Mammary epithelial cell (primary cell): ENCODE measurements at places on chromosomes 16 and 17. TPM values are rescaled to one million over a fixed set of nuclear protein-coding genes. Genes with fewer than 3 reads are reported as not detected.

The TNP2 gene
- polyA plus RNA-seq, result not detected

DNA sequence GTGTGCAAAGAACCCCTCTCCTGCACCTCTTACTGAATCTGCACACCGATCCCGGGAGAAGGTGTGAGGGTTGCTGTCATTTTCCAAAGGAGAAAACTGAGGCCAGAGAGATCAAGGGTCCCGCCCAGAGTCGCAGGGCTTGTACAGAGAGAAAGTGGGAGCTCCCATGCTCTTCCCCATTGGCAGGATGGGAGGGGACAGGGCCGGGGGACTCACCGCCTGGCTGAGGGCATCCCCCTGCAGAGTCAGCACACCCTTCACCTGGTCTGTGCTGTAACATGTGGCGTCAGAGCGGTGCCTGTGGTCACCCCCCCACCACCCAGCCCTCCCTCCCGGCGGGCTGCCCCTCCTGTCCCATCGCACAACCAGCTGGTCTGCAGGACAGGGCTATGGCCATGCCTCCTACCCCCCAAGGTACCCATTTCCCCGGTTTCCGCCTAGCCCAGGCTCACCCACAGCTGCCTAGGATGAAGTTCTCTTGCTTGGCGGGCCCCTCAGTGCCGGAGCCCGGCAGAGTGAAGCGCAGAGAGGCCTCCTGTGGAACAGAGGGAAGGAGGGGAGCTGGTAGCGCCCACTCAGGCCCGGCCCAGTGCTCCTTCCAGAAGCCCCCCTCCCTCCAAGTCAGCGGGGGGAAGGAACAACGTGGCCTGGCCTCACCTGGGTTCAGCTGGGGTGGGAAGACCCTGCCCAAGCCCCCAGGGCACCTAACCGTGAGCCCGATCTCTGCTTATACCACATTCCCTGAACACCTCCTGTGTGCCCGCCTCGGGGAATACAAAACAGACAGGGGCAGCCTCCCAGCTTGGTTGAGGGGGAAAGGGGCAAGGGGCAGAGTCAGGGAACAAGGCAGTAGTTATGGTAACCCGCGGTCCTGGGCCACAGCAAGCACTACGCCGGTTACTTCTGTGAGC is 1.1 kb downstream of the ROGDI start:
- no peak for DNase-seq

The DNAI2 gene
- not detected for polyA plus RNA-seq

GRCh38 chr16:7419441-7419840 is 86.8 kb downstream of the RBFOX1 start:
- DNase-seq, result no peak

GRCh38 chr16:80899809-80900592 is 95.6 kb upstream of the CDYL2 start:
- DNase-seq, result peak; percentile 33

- DNase-seq, result no peak
Measured at GRCh38 chr17:68029512-68030215, 5.9 kb upstream of the KPNA2 start.

- peak; percentile 58 for DNase-seq
Measured at GRCh38 chr17:50279181-50279526, 4.9 kb downstream of the TMEM92 start.

DNA sequence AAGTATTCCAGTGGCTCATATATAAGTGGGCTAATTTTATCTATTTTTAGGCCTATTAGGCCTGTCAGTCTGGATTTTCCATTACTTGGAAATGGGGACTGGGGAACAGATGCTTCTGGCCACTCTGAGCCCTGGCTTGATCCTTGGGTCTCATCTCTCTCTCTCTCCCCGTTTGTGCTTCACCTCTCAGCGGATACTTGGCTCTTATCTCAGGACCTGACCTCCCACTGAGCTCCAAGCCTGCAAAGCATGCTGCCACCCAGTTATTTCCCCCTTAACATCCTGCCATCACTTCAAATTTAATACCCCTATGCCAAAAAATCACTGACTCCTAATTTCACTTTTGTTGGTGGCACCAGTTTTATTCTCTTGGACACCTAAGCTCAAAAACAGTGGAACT is 4.2 kb downstream of the ZNF843 start:
- DNase-seq, result no peak

- no peak for DNase-seq
Measured at GRCh38 chr16:74281300-74281699, 15.3 kb upstream of the PSMD7 start.

GRCh38 chr16:23579371-23579770 is 16.7 kb downstream of the NDUFAB1 start:
- no peak for DNase-seq

DNA sequence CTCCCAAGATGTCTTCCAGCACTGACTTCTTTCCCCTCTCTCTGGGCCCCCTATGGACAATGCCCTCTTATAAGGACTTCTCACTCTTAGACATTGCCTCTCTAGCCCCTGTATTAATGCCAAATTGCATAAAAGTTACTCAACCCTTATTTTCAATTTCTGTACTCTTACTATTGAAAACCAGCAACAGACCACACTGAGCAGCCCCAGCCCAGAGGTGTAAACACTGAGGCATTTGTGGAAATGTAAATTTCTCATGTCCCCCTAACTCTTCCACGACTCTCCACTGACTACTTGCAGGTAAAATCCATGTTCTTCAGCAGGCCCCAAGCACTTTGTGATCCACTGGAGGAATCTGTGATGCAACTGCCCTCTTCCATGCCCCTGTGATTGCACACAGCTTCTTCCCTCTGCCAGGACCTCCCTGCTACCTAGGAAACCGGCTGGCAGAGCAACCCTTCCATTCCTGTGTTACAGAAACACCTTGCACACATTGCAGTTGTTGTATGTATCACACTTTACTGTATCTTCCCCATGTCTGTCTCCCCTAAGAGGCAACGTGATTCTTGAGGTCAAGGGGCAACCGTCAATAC is 4.4 kb downstream of the N4BP1 start:
- peak; percentile 50 for DNase-seq

DNA sequence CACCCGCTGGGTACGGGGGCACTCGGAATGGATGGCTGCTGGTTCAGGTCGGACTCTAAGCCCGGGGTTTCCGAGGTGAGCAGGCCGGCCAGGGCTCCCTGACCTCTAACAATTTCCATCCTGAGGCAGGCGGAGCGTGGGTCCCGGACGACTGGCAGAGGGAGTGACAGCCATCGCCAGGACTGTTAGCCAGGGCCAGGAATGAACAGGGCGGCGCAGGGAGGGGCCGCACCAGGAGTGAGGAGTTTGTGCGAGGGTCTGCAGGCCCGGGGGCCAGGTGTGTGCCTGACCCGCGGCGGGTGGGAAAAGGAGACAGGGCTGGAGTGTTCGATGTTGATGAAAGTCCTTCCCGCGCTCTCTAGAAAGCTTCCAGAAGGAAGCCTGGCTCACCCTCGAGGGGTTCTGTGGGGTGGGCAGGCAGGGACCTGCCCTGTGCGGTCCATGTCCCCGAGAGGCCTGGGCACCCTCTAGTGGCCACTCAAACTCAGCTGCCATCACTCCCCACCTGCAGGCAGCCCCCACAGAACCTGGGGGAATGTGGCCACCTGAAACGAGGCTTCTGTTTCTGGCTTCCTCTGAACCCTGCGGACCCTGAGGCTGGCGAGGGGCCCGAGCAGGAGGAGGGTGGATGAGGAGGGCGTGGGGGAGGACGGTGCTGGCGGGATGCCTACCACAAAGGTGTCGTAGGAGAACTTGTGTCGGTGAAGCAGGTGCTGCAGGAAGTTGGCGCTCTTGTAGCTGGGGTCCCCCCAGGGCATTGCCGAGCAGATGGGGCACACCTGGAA is 8.2 kb downstream of the RNF166 start:
- DNase-seq, result no peak

DNA sequence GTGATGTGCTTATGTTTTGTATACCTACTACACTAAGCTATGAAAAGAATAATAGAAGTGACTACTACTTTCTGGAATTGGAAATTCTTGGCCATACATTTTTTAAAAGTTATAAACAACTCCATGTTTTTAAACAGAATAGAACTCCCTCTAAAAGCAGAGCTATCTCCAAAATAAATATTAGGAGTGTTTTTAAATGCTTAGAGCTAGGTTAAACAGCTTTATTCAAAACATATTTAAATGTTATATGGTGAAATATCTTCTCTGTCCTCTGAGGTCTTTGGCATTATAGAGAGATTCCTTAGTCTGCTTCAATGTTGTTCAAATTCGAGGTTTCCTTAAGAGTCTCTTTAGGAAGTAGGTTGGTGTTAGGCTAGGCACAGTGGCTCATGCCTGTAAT is 22.9 kb upstream of the PSMC5 start:
- no peak for DNase-seq

The DUS1L gene
- polyA plus RNA-seq, result 65.9 TPM

The SBK1 gene
- 0.08 TPM for polyA plus RNA-seq

The ADGRG1 gene
- polyA plus RNA-seq, result 125 TPM

The ADAP2 gene
- 0.32 TPM for polyA plus RNA-seq
